Trophoblast cell (in vitro differentiated cells and primary cell): ENCODE measurements at places on chromosomes 5 and 9.

DNA sequence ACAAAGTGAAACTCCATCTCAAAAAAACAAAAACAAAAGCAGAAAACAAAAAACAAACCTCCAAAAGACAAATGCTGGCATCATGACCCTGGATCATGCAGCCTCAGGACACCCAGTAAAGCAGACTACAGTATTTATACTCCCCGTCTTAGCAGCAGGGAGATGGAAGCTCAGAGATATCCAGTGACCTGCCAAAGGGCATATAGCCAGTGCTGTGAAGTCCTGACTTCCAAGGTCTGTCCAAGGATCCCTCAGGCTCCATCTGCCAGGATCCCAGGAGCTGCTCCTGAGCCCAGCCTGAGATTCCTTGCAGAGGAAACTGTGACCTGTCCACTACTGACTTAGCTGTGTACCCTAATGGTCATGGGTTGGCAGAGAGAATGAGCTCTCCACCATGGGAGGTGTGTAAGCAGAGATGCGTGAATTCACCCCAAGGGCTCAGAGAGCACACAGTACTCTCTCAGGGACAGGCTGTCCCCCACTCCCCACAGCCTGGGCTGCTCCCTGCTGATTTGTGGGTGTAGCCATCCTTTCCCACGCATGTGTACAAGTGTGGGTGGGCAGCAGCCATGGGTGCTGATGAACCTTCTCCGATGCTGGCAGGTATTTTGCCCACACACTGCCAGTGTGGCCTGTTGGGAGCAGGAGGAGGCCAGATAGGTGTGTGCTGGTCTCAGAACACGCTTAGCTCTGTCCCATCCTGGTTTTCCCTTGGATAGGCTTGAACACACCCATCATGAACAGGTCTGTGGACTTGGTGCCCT, 2.1 kb upstream of the WNK2 start:
- H3K4me1 ChIP-seq: peaks cover 8% of the 10 kb centered on the region
- no peak overlapping the region for H3K27ac ChIP-seq
- no peak for DNase-seq
- H3K4me3 ChIP-seq: no peak overlapping the region
- no peaks in the 10 kb centered on the region for H3K36me3 ChIP-seq

- H3K27me3 ChIP-seq: no peaks in the 10 kb centered on the region
- H3K27ac ChIP-seq: no peak overlapping the region
- peak; percentile 9 for DNase-seq
- peaks cover 4% of the 10 kb centered on the region for H3K4me1 ChIP-seq
- no peak overlapping the region for H3K4me3 ChIP-seq
Observed at GRCh38 chr5:128765448-128766061, 199.7 kb upstream of the SLC27A6 start.

GRCh38 chr5:139014726-139015125, 139.6 kb upstream of the LRRTM2 start:
- H3K36me3 ChIP-seq: no peaks in the 10 kb centered on the region
- DNase-seq: no peak
- no peak overlapping the region for H3K27ac ChIP-seq

- peak; percentile 60 for DNase-seq
- H3K4me1 ChIP-seq: peaks cover 5% of the 10 kb centered on the region
- H3K4me3 ChIP-seq: no peak overlapping the region
- H3K36me3 ChIP-seq: no peaks in the 10 kb centered on the region
- no peaks in the 10 kb centered on the region for H3K27me3 ChIP-seq
- no peak overlapping the region for H3K27ac ChIP-seq
Observed at GRCh38 chr9:130539420-130540223, 39.8 kb upstream of the FUBP3 start.
